ENCODE measurements at places on chromosomes 1 and 21.
A peak's percentile ranks its signal among the peaks of the same experiment; 100 is the strongest.

DNA sequence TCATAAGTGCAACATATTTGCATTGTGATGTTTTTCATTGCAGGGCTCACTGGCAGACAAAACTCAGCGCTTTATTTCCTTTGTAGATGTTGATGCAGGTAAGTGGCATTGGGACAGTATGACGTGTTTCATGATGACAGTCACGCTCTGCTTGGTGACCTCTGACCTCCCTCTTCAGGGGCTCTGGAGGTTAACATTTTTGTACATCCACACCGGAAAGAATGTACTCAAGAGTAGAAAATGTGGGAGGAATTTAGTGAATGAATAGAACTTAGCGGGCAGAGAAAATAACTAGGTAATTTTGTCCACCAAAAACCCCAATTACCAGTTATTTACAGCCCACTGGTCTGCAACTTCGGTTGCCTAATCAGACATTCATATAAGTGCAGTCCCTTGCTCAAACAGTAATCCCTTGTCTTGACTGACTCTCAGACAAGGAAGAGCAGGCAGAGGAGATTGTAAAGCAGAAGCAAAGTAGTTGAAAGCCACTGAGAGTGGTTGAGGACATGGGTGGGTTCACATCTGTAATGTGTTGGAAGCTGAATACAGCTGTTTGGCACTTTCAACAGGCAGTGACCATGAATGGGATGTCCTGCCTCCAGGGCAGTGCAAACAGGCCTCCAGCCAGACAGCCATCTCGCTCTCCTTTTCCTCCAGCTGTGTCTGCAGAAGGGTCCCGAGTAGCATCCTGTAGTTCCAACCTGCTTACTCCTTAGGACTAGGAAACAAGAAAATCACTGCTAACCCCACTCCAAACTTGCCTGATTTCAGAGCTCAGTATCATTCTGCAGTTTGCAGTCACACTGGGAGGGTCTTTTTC is 188.9 kb downstream of the NRIP1 start:
- DNase-seq: no peak

GRCh38 chr1:214933375-214933774 is 149.2 kb upstream of the KCNK2 start:
- DNase-seq: no peak

- DNase-seq: no peak
Observed at GRCh38 chr21:43357715-43358430, 69.1 kb downstream of the SIK1 start.

- DNase-seq: no peak
Observed at GRCh38 chr1:40763742-40764532, 19.6 kb upstream of the KCNQ4 start.

DNA sequence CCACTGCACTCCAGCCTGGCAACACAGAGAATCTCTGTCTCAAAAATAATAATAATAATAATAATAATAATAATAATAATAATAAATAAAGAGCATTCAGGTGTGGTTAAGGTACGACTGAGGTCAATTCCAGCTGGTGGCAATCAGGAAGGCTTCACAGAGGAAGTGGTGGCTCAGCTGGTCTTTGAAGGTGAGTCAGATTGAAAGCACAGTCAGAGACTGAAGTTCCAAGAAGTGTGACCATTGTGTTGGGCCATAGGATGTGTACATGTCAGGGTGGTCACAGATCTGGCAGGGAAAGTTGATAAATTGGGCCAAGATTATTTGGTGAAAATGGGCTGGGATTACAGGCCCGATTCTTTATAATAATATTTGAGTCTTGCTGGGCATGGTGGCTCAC is 31.0 kb upstream of the MED18 start:
- no peak for DNase-seq

DNA sequence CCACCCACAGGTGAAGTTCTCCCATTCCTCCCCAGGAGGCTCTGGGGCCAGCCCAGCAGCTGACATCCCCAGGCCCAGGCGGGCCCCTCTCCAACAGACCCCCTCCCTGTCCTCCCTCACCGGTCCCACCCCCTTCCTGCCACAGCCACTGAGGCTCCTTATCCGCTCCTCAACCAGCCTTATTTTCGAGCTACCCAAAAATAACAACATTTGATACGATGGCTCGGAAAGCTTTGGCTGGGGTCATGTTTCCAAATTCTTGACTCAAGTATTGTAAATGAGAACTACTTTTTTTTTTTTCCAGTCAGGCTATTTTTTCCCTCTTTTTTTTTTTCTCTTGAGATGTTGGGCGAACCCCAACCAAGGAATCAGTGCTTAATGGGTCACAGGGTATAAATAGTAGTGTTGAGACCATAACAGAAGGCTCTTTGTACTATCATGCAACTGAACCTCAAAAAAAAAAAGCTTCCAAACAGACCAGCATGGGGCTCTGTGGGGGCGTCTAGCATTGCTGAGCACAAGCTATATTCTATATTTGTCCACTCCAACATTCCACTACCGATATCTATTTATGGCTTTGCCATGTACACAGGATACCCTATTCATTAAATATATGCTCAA is 27.2 kb downstream of the IRF2BP2 start:
- no peak for DNase-seq

- no peak for DNase-seq
Observed at GRCh38 chr21:18620436-18620835, 216.9 kb upstream of the TMPRSS15 start.

GRCh38 chr1:94661431-94661932 is 119.9 kb upstream of the F3 start:
- no peak for DNase-seq

DNA sequence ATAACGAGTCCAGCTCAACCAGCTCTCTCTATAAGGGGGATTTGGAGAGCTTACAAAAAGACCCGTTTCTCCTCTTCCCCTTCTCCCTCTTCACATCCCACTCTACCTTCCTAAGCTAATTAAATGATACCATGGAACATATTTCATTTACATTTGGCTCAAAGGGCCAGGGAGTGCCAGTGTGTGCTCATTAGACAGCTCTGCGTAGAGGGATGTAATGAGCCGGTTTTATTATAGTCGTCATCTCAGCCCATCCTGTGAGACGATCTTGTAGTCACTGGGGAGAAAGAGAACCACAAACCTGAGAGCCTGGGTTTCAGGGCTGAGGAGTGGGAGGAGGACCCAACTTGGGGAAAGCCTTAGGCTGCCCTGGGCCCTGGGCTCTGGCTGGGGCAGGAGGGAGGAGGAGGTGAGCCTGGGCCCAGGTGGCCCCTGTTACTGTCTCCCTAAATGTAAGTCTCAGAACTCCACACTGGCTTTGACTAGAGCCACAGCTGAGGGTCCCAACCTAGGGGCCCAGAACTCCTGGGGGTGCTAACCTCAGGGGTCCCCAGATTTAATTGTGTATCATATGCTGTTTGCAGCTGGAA is 354.6 kb downstream of the MATN1 start:
- no peak for DNase-seq

GRCh38 chr1:79587229-79587628 is 580.7 kb upstream of the ADGRL4 start:
- no peak for DNase-seq

GRCh38 chr1:177809819-177810218 is 160.0 kb downstream of the SEC16B start:
- DNase-seq: peak; percentile 90

DNA sequence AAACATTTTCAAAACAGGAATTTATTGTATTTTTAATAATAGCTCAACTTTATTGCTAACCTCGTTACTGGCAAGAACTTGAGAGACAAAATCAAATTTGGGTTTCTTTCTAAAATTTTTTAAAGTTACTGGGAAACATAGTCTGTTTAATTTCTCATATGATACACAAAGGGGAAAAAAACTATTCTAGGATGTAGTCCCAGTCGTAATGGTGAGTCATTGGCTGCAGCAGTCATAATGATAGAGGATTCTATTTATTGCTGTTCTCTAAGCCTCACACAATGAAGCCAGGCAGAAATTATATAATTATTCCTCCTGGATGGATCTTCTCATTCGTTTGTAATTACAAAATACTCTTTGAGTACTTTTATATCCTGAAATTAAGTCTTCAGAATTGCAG is 326.5 kb upstream of the SGIP1 start:
- no peak for DNase-seq

DNA sequence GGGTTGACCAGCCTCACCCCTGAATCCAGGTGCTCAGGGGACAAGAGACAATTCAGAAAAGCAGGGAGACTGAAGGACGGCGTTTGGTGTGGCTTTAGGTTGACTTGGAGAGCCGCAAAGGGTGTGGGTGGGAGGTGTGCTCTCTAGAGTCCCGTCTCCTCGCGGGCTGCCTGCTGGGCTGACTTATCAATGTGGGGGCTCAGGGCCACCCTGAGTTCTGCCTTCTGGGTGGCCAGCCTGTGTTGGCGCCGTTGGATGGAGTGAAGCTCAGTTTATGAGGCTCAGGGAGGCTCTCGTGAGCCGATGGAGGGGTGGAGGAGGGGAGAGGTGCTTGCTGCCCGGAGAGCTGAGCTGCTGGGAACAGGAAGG is 13.0 kb downstream of the GPR137B start:
- no peak for DNase-seq

- no peak for DNase-seq
Observed at GRCh38 chr1:8338526-8339202, 20.8 kb downstream of the SLC45A1 start.

GRCh38 chr1:17831597-17831996 is 76.5 kb downstream of the ACTL8 start:
- no peak for DNase-seq

- no peak for DNase-seq
Observed at GRCh38 chr21:31557421-31558188, 101.9 kb upstream of the SOD1 start.

DNA sequence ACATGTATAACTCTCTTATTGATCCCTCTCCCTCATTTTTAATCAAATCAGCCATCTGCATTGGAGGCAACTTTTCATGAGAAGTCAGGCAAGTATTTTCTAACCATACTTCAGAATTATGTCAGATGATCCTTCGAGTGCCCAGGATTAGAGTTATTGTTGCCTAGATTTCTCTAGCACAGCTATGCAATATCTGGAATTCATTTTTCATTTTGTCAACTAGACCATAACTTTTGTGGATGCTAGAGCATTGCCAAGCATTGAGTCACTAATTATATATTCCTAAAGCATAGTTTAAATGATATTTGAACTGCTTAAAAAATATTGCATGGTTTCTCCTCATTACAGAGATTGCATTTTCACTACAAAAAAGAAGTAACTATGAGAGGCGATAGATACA is 21.2 kb downstream of the HFM1 start:
- no peak for DNase-seq

DNA sequence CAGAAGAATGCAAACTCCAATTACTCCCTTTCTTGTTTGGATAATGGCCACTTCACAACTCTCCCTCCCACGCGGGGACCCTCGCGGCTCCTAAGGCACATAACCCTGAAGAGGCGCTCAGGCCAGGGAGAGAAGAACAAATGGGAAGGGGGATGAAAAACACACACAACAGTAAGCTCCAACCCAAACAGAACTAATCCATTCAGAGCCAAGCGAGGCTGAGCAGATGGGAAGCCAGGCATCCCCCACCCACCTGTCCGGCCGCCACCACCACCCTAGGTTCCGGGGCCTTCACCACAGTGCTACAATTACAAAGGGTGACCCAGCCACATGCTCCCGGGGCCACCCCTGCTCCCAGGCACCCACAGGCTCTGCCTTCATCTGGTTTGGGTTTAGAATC is 101.5 kb downstream of the MRPL37 start:
- DNase-seq: no peak

- DNase-seq: no peak
Observed at GRCh38 chr1:222769181-222769580, 32.2 kb downstream of the FAM177B start.

- no peak for DNase-seq
Observed at GRCh38 chr1:78369546-78369945, 121.2 kb upstream of the PTGFR start.

DNA sequence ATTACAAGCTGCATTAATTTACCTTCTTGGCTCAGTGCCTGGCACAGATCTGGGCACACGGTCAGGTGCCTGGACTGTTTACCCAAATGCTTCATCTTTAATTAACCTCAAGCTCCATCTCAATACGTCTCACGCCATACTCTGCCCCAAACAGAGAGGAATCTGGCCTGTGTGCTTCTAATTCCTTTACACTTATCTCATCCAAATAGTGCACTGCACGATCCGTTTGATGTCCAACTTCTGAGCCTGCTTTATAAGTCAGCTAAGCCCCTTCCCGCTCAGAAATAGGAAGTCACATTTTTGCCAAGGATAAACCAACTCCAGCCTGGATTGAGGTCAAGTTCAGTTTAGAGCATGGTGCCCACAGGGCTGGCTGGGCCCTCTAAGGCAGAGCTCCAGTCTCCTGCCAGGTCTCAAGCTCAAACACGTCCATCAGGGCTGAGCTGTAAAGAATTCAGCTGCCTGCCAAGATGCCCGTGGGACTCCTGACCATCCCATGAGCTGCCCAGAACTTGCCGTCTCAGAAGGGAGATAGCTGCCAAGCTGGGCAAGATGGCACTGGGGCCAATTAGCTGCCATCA is 233.5 kb downstream of the TRABD2B start:
- no peak for DNase-seq

DNA sequence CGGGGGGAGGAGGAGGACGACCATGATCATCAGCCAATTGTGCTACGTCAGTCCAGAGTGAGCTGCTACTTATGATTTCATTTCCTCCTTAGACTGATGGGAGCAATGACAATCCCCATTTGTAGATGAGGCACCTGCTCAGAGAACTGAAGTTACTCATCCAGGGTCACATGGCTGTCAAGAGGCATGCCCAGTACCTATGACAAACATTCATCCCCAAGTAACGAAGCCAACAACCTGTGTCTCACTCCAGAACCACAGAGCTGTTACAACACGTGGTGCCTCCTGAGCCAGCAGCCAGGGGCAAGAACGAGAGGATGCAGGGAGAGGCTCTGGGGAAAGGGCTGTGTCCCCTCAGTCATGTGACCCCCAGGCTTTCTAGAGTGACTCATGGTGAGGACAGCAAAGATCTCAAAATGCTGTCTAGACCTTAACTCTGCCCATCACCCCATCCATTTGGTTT is 93.6 kb downstream of the SIM2 start:
- no peak for DNase-seq

GRCh38 chr21:34857122-34857713 is 188.4 kb downstream of the CLIC6 start:
- DNase-seq: no peak

DNA sequence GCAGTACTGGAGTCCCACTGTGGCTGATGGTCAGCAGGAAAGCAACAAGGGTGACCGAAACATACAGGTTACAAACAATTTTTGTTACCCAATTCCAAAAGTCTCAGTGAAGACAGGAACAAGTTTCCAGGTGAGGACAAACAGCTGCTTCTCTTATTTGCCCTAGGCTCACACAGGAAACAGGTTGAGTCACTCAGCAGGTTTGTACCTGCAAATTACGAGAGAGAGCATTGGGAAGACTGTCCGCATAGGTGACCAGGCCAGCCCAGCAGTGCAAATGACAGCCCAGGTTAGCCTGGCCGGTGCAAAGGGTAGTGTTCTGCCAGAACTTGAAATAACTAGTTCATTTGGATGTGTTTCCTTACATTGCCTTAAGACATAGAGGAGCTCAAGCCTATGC is 40.0 kb upstream of the DSCAM start:
- DNase-seq: no peak

DNA sequence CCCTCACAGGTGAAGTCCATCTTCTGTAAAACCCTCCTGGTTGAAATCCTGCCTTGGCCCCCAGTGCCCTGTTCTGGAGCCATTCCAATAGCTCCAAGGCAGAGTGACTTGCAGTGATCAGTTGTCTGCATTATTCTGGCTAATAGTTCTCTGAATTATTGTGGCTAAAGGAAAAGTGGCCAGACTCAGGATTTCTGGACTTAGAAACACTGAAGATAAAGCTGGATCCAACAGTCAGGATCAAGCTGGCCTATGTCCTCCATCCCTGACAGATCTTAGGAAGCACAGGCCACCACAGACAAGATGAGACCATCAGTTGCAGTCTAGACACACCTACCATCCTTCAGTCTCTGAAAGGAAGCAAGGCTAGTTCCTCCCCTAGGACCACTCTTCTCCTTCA is 801 bp upstream of the C2CD4D start:
- DNase-seq: no peak

All from NCI-H187 (cell line).